CD4-positive, alpha-beta T cell treated with Interleukin-15 for 4 hours (primary cell): ENCODE measurements at places on chromosomes 4 and X.

DNA sequence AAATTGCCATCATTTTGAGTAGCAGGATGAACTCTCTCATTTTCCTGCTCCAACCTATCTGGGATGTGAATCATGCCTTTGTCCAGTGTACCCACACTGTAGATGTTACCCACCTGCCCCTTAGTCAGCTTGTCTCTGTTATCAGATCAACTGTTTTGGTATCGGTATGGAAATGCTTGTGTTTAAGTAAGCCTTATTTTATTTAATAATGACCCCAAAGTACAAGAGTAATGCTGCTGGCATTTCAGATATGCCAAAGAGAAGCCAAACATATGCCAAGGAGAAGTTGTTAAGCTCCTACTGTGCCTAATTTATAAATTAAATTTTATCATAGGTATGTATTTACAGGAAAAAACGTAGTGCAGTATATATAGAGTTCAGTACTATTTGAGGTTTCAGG lies 18.6 kb upstream of the RAP1GDS1 start:
- no peak for DNase-seq

- DNase-seq = no peak
Measured at GRCh38 chrX:1403228-1403627, 11.3 kb upstream of the SLC25A6 start.

DNA sequence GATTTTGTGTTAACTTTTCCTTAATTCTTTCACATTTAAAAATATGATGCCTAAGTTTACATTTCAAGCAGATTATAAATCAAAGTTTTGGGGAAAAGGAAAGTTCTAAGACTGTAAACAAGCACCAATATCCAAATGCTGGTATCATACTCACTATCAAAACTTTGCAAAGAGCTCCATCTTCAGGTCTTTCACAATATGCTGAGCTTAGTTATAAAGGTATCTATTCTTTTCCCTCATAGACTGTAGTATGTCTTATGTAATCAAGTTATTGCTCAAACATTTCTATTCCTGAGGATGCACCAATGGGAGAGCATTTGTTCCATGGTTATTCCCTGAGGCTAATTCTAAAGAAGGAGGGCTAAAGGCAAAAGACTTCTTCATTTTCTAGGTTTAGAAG lies 207.9 kb upstream of the FAM241A start:
- DNase-seq = no peak

- no peak for DNase-seq
Measured at GRCh38 chr4:2791518-2792395, 1.1 kb upstream of the SH3BP2 start.

DNA sequence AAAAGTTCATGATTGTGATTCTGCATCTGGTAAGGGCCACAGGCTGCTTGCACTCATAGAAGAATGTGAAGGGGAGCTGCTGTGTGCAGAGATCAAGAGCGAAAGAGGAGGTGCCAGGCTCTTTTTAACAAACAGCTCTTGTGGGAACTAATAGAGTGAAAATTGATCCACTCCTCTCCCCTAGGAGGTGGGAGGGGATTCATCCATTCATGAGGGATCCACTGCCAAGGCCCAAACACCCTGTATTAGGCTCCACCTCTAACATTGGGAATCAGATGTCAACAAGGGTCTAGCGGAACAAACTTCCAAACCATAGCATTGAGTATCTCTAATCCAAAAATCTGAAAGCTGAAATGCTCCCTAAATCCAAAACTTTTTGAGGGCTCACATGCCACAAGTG lies 16.4 kb upstream of the PPID start:
- DNase-seq = no peak

GRCh38 chr4:65071564-65071963 lies 598.7 kb downstream of the EPHA5 start:
- DNase-seq = no peak

- DNase-seq = no peak
Measured at GRCh38 chr4:124206779-124207605, 505.5 kb downstream of the ANKRD50 start.

- no peak for DNase-seq
Measured at GRCh38 chr4:7909463-7910262, 30.0 kb downstream of the AFAP1 start.

- DNase-seq = no peak
Measured at GRCh38 chr4:42821230-42821629, 71.3 kb upstream of the GRXCR1 start.

DNA sequence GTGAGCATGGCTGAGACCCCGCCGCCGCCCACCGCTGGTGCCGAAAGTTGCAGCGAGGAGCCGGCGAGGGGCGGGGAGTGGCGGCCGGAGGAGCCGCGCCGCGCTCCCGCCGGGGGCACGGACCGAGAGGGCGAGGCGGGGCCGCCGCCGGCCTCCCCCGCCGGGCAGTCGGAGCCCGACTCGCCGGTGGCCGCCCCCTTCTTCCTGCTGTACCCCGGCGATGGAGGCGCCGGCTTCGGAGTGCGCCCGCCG lies 16.5 kb downstream of the UTP3 start:
- no peak for DNase-seq

DNA sequence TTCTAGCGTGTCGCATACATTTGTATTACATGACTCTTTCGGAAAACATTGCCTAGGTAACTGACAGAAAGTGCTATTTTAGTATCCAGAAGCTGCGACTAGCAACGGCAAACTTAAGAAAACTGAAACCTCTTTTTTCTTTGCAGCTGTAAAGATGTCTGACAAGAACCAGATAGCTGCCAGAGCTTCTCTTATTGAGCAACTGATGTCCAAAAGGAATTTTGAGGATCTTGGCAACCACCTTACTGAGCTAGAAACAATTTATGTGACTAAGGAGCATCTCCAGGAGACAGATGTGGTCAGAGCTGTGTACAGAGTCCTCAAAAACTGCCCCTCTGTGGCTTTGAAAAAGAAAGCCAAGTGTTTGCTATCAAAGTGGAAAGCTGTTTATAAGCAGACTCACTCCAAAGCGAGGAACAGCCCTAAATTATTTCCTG lies 9.4 kb downstream of the TCEANC start:
- no peak for DNase-seq

DNA sequence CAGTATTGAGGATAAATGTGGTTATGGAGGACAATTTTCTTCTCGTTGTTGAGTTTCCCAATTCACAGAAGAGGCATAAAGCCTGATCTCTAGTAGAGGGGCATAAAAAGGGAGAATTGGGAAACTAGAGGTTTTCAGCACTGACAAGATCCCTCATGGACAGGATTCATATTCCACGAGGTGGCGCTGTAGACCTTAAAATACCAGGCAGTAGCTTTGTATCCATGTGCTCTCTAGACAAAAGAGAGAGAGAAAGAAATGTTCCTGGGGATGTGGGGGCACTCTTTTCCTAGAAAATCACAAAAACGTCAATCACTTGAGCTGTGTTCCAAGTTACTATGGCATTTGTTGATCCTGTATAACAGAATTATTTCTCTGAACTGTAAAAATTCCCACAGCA lies 128.3 kb downstream of the MAGEE1 start:
- peak; percentile 0 for DNase-seq

- no peak for DNase-seq
Measured at GRCh38 chr4:138292321-138292720, 50.2 kb upstream of the SLC7A11 start.

DNA sequence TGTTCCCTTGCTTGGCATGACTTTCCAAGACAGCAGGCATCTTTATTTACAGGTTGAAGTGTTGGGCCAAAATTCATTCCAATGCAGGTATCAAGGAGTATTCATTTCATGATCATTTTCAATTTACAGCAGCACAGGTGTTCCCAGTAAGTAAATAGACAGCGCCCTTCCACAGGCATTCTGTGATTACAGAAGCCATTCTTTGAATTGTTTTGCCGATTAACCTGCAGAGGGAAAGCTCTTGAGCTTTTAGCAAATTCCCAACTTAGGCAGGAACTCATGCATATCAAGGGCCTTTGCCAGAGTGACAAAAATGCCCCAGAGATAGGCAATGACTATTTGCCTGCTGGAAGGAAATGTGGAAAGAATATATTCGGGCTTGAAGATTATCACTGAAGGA lies 6.8 kb downstream of the TXK start:
- DNase-seq = no peak

GRCh38 chr4:71253545-71253944 lies 85.3 kb upstream of the SLC4A4 start:
- no peak for DNase-seq

- no peak for DNase-seq
Measured at GRCh38 chr4:91111556-91111955, 984.4 kb downstream of the CCSER1 start.

DNA sequence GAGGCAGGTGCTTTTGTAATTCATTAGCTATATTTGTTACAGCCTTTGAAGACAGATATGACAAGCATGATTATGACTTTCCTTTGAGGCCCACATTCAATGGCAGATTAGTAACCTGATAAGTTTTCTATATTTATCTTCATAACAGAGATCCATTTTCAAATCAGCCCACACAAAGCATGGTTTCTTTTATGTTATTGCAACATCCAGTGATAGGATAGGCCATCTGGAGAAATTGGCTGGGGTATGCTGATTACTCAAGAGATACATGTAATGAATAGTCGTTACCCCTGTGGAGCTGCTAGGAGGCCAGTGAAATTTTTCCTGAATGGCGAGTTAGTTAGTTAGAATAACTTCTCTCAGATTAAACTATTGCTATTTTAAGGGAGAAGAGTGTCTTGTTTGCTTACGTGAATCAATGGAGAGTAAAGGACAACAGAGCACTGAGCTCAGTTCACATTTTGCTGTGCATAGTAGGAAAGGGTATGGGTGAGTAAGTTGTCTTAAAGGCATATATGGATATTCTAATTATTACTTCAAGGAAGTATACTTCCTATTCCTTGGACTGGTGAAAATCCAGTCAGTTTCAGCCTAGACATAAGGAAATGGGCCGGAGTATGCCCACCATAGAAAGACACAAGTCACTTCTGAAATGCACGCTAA lies 79.2 kb upstream of the DKK2 start:
- no peak for DNase-seq

GRCh38 chr4:88963817-88964216 lies 93.2 kb downstream of the FAM13A start:
- DNase-seq = no peak

GRCh38 chrX:8455557-8455956 lies 9.1 kb upstream of the VCX3B start:
- no peak for DNase-seq

DNA sequence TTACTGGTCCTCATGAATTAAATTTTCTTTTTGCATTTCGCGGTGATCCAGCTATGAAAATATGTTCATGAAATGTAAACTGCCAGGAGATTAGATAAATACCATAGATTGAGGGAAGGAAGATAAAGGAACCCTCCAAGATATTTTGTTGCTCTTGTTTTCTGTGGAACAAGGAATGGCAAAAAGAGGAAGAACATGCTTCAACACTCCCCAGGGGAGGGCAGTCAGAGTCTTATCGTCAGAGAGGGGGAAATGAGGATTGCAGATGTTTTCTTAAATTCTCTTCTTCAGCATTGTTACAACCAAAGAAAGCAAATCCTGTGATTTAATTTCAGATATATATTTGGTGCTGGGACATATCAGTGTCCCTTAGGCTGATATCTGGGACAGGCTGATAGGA lies 9.5 kb upstream of the SFRP2 start:
- no peak for DNase-seq
